ENCODE measurements at places on chromosomes 16 and 17.

DNA sequence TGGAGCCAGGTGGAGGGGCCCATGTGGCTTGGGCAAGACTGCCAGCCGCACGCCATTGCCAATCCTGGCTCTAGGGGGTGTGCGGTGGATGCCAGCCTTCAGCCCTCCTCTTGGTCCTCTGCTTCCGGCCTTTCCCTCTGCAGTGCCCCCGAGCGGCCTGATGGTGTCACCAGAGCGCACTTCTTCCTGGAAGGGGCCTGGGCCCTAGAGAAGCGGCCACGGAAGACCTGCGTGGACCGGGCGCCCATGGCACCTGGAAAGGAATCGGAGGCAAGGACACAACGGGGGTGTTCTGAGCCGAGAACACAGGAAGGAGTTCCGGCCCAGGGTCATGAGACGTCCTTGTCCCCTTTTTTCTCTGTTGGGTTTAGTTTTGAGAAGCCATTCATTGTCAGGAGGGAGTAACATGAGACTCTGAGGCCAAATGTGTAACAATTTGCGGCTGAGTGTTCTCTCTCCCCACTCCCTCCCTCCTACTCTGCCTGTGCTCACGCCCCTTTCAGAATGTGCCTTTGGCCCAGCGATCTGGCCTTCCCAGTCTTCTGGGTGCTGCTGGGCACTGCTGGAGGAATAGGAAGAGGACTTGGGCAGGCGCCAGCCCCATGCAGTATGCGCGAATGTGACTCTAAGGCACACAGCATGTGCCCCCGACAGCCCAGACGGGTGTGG, 92.8 kb downstream of the IRX3 start:
- DNase-seq = peak; percentile 54

- DNase-seq = no peak
Observed at GRCh38 chr17:44389281-44389680, at the start of gene ITGA2B. Gene ITGA2B, minus strand, starts transcription at chr17:44389649. Its CDS starts 176 bp downstream, at chr17:44389473.

- DNase-seq = peak; percentile 9
Observed at GRCh38 chr16:12907670-12908233, 6.4 kb downstream of the SHISA9 start.

GRCh38 chr17:68085771-68086381, 50.3 kb downstream of the KPNA2 start:
- no peak for DNase-seq

DNA sequence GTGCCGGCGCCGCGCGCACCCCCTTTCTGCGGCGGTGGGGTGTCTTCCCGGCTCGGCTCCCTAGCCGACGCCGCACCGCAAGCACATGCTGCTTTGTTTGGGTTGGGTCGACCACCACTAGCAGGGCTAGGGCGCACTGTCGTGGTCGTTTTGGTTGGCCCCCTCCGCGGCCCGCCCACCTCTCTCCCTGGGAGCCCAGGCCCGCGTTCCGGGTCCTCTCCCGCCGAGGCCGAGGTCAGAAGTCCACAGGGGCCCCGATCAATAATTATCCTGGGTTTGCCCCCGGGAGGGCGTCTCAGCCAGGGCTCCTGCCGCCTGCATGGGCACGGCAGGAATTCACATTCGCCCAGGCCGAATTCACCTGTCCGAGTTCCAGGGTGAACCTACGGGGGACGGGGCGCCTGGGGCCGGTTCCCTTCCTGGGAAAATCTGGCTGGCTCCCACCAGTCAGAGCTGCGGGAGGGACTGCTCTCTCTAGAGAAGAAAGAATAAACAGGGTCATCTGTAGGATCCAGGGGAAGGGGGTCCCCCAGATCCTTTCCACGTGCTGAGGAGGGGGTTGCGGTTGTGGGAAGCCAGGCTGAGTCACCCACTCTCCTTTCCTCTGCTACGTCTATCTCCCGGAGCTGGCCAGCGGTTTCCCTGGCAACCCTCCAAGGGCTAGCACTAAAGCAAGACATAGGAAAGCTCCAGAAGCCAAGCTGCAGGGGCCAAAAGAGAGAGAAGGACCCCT, 584 bp upstream of the STAT5B start:
- peak; percentile 55 for DNase-seq

- no peak for DNase-seq
Observed at GRCh38 chr16:48499923-48500381, 110.0 kb downstream of the N4BP1 start.

GRCh38 chr17:65055280-65055707, 1.2 kb downstream of the GNA13 start:
- DNase-seq = no peak

GRCh38 chr17:10172241-10172741, 26.1 kb downstream of the GAS7 start:
- no peak for DNase-seq

DNA sequence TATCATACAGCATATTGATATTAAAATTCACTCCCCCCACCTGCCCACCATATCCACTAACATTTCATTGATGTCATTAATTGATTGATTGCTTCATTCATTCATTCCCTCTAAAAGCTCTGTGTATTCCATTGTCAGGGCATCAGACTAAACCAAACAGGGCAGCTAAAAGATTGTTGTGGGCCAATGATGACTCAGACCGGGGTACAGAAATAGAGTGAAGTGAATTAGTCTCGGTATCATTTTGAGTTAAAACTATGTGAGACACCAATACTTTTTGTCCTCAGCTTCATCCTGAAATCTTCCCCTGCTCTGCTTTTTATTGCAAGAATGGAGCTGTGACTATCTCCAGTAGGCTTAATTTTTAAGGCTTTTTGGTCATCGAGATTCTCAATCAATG, 868.3 kb downstream of the CDH11 start:
- no peak for DNase-seq

DNA sequence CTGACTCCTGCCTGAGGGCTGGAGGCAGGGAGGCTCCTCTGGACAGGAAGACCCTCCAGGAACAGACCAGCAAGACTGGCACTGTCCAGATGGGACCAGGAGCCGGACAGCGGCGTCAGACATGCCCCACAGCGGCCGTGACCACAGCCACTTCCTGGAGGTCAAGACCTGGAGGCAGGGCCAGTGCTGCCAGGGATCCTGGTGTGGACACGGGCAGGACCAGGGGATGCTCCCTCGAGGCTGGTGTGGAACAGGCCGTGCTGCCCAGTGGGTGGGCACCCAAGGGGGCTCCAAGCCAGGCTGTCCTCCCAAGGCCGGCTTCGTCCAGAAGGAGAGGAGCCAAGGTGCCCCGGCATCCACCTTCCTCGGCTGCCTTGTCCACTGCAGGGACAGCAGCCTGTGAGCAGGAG, 4.5 kb upstream of the CCDC57 start:
- DNase-seq = no peak

GRCh38 chr17:31598399-31598782, 206.9 kb downstream of the RAB11FIP4 start:
- DNase-seq = no peak

DNA sequence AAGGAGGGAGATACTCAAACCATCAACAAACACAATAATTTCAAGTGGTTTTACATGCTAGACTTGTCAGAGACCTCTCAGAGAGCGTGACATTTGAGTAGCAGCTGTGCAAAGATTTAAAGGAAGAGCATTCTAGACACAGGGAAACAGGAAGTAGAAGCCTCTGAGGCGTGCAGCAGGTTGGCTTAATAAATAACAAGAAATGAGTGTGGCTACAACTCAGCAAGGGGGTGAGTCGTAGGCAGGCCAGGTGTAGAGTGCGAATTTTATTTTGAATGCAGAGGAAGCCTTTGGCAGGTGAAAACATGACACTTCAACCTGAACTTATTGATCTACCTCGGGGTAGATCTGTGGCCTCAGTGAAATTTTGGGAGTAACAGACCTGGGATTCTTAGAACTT, 73.2 kb upstream of the MRTFB start:
- no peak for DNase-seq

- no peak for DNase-seq
Observed at GRCh38 chr17:41987642-41988041, 21.0 kb downstream of the CNP start.

DNA sequence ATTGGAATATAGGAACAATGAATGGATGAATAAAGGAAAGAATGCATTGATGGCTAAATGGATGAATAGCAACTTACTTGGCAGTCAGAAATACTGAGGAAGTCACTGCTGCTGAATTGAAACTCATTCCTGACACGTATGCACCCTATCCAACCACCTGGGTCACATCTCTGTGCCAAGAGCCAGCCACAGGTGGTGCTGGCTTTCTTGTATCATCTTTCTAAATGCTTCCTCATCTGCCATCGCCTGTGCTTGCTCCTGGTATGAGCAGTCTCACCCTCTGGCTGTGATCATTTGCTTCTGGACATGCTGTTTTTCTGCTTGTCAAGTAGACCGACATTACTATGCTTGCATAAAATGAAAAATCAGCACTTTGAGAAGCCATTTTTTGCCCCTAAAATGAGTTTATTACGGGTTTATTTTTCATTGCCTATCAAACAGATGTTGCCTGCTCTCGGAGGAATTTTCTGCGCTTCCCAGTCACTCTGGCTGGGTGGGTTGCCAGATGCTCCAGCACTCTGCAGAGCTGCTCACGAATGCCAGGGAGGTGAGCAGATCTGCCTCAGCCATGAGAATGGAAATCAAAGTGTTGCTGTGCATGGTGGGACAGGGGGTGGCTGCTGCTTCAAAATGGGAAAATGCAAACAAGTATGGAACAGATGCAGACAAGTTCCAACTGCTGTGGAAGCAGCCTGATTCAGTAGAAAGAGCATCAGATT, 1349.6 kb upstream of the CDH8 start:
- DNase-seq = no peak

- no peak for DNase-seq
Observed at GRCh38 chr16:2977440-2977839, 2.8 kb downstream of the PKMYT1 start.

DNA sequence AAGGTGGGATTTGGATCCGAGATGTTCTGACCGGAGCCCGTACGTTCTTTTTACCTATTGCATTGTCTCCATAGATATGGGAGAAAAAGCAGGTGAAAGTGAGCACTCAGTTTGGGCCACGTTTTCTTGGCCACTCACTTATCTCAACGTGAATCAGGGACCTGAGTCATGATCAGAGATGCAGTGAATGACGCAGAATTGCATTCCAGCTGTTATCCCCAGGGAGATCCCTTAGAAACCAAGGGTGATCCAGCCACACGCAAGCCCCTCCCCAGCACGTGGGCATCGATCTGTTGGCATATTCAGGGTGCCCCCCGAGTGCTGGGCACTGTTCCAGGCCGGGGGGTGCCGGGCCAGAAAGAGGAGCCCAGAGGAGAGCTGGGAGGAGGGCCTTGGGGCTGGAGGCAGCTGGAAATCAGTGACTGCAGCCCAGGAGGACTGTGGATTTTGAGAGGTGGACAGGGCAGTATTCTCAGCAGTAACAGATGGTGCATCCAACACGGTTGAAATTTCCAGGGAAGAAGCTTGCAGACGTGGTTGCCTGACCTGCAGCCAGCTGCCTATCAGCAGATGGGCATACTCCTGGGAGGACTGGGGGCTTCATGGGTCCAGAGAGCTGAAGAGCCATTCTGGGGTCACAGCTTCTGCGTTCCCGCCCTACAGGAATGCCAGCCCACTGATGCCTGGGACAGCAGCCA, 87.2 kb upstream of the CACNG5 start:
- no peak for DNase-seq

DNA sequence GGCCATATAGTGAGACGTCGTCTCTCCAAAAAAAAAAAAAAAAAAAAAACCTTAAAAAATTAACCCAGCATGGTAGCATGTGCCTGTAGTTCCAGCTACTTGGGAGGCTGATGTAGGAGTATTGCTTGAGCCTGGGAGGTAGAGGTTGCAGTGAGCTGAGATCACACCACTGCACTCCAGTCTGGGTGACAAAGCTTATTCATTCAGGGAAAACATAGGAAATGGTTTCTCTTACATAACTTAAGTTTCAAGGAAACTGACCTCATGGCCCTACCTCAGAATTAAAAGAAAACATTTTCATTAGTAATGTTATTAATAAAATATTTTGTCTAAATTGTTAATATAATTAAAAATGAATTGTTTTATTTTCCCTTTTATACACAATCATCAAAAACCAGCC, 31.4 kb downstream of the COG1 start:
- no peak for DNase-seq

DNA sequence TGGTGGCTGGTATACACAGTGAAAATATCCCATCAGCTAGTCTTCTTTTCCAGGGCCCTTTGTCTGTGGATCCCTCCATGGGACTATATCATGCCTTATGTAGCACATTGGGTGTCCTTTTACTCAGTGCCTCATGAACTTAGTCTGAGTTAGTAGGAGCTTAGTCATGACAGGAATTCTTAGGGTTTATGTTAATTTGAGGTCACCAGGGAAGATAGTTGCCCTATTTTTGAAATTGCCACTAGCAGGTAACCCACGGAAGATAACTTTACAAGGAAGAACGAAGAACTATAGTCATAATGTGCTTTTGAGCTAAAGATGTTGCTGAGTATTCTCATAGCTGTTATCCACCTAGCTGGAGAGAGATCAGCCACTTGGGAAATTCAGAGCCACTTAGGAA, 14.8 kb upstream of the PLK1 start:
- no peak for DNase-seq

DNA sequence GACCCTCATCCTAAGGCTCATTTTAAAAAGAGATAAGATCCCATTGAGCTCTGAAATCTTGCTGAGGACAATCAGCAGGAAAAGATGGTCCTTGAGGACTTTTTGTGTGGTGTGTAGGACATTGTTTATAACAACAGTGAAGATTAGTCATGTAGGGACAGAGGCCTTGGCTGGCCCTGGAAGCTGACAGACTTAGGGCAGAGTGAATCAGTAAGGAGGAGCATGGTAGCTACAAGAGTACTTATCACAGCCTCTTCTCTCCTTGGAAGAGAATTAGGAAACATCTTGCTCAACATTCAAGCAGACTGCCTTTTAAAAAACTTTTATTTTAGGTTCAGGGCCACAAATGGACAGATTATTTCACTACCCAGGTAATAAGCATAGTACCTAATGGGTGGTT, 665.9 kb upstream of the SALL1 start:
- DNase-seq = no peak

- no peak for DNase-seq
Observed at GRCh38 chr17:59479141-59479540, 86.3 kb upstream of the DHX40 start.

DNA sequence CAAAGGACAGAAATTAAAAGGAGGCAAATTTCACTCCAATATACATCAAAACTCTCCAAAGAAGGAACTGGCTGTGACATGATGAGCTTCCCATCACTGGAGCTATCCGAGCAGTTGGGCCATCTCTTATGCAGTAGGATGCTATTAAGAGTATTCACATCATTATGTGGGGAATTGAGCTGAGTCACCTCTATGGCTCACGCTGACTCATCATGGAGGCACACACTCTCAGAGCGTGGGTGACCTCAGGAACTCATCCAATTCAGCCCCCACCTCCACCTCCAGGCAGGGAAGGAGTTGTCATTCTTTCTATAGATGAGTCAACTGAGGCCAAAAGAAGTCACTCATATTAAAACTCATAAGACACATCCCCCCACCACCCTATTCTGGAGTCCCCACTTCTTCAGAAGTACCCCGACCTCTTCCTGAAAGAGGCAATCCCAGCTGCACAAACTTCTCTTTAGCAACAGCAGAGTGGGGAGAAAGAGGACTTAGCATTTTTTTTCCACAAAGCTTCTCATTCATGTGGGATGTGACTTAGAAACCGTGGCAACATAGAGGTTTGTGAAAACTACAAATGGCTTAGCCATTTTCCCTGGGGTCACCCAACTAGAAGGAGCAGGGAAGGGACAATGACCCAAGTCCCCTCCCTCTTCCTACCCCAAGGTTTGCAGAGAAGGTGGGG, 32.5 kb downstream of the ABCC12 start:
- DNase-seq = peak; percentile 86

GRCh38 chr16:64654178-64654577, 467.7 kb downstream of the CDH11 start:
- no peak for DNase-seq
